ENCODE measurements at places on chromosomes 4 and X. TPM values are rescaled to one million over a fixed set of nuclear protein-coding genes. Genes with fewer than 3 reads are reported as not detected.

DNA sequence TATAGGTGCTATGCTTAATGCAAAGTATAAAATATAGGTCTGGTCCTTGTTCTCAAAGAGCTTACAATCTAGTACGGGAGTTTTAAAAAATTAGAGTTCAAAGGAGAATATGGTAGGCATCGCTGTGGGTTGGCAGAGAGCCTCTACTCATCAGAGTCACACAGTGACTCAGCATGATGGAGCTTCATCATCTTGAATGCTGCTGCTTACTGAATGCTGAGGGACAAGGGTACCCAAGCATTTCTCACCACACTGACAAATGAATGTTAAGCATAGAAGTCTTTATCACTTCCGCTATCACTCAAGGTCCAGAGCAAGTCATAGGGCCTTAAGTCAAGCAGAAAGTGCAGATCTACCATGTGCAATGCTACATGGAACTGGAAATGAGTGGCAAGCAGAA, 268.6 kb upstream of the IGFBP7 start:
- DNase-seq = peak; percentile 68

DNA sequence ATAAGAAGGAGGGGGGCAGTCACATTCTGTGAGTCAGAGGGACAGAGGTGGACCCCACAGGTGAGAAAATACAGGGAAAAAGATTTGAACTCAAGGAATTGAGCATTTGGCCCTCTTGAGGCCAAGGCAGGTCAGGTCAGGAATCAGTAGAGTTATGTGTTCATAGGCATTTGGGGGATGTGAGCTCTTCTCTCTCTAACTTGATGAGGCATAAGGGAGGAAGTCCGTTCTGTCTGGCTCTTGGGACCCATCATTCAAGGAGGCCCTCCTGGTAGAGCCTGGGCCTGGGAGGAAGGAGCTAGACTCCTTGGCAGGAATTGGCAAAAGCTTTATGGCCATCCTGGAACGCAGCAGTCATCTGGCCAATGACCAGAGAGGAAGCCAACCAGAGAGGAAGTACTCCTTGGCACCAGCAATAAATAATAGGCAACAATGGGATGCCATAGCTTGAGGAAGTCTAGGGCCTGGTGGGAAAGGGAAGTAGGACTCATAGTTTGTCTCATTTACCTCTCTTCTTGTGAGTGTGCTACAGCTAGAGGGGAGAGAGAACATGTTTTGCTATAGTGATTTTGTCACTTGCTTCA, 53.0 kb downstream of the MSN start:
- DNase-seq = no peak

DNA sequence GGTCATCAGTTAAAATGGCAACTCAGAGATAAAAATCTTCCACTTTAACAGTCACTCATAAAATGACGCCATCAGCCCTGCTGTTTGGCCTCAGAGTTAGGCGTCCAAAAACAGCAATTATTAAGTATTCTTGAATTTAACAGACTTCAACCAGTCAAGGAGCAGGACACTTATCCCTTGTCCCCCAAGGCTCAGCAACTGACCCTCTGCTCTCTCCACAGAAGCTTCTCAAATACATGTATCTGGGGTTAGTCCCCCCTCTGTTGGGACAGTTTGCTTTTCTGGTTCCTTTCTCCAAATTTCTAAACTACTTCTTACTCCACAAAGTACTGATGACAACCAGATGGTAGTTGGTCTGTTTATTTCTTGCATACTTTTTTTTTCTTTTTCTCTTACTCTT, 54.4 kb downstream of the SOD3 start:
- no peak for DNase-seq

- no peak for DNase-seq
Observed at GRCh38 chr4:135605076-135605475, 1403.5 kb upstream of the PABPC4L start.

DNA sequence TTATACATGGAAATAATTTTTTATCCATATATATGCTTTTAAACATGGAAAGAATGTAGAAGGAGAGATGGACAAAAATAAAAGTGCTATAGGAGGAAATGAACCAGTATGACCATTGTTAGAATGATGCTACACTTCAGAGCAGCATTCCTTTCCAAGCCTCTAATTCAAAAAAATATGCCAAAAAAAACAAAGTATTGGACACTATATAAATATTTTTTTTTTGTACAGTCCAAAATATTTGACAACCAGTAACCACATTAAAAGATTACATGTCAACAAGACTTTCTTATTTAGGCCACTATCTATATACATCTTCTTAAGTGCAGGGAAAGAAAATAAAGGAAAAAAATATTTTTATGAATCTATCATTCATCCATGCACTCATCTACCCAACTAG, 198.6 kb downstream of the LRBA start:
- peak; percentile 69 for DNase-seq

The EDA2R gene
- total RNA-seq = 25.3 TPM

- DNase-seq = peak; percentile 92
Observed at GRCh38 chr4:113636877-113637276, 124.7 kb downstream of the CAMK2D start.
